Lower lobe of right lung (tissue), 2 donors: ENCODE measurements at places on chromosomes 4 and X. TPM values are rescaled to one million over a fixed set of nuclear protein-coding genes. Genes with fewer than 3 reads are reported as not detected.

GPR82 gene
- 0.65 TPM for total RNA-seq

DCAF8L2 gene
- total RNA-seq, result not detected

DNA sequence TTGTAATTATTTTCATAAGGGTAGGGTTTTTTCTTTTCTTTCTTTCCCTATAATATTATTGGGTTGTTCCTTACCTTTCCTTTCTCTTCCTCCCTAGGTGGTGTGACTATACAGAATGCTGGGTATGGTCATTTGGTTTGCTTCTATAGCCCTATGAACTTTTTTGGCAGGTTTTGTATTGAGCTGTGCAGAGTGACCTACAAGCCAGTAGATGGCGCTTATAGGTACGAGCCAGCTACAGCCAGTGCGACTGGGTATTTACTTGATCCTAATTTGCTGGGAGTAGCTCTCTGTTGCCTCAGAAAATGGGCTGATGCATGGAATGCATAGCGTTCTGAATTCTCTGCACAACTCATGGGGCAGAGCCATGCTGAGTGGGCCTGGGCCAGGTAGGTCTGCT, 423.3 kb downstream of the MAGEE1 start:
- DNase-seq, result no peak

GRCh38 chr4:47485768-47486167, 693 bp downstream of the ATP10D start:
- no peak for DNase-seq

DNA sequence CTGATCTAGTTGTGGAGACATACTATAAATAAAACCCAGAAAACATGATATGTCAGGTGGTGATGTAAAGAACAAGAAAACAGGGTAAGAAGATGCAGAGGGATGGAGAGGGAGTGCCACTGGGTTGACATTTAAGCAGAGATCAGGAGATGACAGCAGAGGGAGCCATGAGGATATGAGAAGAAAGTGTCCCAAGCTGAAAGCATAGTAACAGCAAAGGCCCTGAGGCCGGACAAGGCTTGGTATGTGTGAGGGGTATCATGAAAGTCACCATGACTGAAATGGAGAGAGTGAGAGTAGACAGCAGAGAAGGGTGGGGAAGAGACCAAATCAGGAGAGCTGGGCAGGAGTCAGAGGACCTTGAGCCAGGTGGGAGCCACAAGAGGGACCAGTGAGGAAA, 3.4 kb downstream of the GPKOW start:
- DNase-seq, result no peak

GRCh38 chr4:12304905-12305304, 876.2 kb upstream of the HS3ST1 start:
- no peak for DNase-seq

HSFX2 gene
- not detected for total RNA-seq

- no peak for DNase-seq
These were observed 136.6 kb downstream of the VEGFC start for GRCh38 chr4:176656108-176656507.

DNA sequence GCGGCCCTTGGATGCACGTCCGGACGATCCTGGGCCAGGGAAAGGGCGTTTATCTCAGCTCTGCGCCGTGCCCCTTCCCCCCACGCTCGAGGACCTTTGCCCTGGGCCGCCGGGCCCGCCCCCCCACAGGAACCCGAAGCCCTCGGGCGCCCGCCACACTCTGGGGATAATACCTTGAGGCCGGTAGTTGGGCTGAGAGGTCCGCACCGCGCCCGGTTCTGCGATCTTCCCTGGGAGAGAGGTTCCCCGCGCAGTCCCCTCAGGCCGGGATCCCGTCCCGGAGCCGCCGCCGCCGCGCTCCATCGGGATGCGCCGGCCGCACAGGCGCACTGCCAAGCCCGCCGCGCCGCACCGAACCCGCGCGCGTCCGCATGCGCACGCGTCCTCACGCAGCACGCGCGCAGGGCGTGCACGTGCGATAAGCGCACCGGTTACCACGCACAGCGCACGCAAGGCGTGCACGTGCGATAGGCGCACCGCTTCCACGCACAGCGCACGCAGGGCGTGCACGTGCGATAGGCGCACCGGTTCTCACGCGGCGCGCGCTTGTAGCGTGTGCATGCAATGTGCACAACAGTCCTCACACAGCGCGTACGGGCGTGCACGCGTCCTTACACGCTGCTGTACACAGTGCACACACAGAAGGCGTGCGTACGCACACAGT, at the start of gene MAP7D2:
TSS of gene MAP7D2 (minus strand) at position 331 of the 664 bp plus-strand sequence. CDS start at position 303, 28 bp downstream.
- DNase-seq, result no peak

DNA sequence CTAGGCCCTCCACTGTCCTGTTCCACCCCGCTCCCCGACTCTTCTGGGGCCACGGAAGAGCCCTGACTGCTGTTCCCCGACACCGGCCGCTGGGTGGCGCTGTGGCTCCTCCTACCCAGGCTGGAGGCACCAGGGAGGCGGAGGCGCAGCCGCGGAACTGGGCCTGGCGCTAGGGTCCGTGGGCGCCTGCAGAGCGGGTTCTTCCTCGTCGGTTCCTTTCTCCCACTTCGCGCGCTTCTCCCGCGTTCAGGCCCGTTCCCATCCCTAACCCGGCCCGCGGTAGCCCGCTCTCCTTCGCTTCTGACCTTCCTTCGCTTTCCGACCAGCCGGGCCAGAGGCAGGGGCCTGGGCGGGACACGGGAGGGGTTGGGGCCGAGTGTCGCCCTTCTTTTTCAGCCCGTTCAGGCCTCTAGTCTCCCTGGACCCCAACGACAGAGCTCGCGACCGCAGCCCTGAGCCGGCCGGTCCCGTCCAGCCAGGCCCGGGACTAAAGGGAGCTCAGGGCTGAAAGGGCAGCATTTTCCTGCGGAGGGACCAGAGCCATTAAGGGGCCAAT, 34.3 kb downstream of the NALF2 start:
- DNase-seq, result peak; percentile 77

DNA sequence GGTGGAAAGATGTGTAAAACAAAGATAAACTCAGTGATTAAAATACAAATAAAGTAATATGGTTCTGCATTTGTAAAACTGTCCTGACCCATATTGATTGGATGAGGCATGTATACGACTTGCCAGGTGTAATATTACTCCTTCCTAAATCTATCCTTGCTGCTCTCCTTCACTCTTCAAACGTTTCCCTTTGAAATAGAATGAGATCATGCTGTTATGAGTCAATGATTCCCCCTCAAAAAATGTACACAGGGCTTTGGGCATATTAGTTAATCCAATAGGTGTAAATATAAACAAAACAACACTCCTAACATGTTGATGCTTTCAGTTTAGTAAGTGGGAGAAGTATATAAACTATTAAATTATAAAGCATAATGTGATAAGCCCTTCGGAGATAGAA, 117.4 kb upstream of the GPM6A start:
- DNase-seq, result no peak

GRCh38 chrX:98203800-98204199, 1320.1 kb downstream of the RPA4 start:
- no peak for DNase-seq

NLGN3 gene
- 1.3 TPM for total RNA-seq

MAOB gene
- 23.4 TPM for total RNA-seq

GRCh38 chrX:138519296-138519695, 192.2 kb downstream of the FGF13 start:
- DNase-seq, result no peak

XG gene
- total RNA-seq, result 0.41 TPM

GRCh38 chr4:22508376-22508775, 7.5 kb downstream of the ADGRA3 start:
- DNase-seq, result no peak

- DNase-seq, result peak; percentile 0
These were observed 40.6 kb upstream of the SORCS2 start for GRCh38 chr4:7151668-7152227.

VSIG1 gene
- 1.6 TPM for total RNA-seq

DNA sequence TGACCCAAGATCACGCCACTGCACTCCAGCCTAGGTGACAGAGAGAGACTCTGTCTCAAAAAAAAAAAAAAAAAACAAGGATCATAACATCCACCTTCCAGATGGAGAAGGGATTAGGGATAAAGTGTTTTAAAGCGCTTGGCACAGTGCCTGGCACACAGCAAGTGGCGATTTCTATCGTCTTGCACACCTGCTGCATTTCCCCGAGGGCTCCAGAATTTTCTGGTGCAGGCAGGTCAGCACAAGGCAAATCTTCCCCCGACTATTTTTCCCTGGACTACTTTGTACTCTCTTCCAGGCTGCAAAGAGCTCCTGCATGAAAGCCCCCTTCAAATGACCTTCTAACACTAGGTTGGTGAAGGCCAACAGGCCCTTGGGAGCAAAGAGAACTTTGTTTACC, 57.3 kb downstream of the APBB2 start:
- DNase-seq, result no peak

TRIML2 gene
- not detected for total RNA-seq

HSPA4L gene
- total RNA-seq, result 3.0 TPM

MAGEA2B gene
- not detected for total RNA-seq

- no peak for DNase-seq
These were observed 100.6 kb downstream of the CHIC2 start for GRCh38 chr4:53963781-53964180.

DNA sequence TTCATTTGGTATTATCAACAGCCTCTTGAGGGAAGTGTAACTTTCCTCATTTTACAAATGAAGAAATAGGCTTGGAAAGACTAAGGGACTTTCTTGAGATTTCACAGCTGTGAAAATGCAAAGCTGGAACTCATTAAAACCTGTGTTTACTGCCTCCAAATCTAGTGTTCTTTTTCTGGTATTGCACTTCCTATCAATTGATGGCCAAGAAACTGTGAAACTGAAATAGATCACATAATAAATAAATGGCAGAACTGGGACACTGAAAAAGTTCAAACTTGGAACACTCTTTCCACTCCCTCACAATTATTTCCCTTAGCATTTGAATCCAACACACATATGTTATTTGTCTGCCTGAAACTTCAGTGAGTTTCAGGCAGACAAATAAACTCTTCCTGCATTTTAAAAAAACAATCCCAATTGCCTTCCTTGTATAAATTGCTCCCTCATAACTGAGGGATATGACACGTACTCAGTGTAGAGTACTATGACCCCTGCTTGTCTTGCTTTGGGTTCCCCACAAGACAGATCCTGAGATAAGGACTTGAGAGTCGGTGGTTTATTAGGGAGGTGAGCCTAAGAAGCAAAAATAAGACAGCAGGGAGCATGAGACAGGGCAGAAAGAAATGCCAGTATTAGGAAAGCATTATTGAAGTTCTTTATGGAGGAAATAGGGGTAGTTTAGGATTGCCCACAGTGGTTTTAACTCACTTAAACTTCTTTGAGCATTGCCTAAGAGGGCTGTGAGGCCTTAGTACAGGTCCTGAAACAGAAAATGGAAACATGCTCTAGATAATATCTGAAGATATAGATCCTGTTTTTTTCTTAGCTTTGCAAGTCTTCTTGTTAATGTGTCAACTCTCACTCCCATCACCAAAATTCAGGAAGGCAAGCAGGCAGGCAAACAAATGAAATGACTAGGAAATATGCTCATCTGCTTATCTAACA, 33.9 kb downstream of the RTL3 start:
- no peak for DNase-seq

DNA sequence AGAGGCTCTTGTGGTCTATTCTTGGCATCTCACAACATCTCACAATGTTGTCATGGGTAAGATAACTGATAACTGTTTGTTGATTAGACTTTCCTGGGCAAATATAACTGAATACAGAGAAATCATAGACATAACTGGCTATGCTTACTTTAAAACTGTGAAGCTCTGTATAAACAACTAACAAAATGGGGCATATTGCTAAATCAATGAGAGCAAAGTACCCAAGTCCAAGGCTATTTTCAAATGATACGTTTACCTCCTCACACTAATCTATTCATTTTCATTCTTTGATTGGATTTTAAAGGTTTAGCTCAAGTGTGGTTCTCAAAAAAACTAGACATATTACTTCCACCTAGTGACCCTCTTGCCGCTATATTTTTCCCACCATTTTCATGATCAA, 38.6 kb downstream of the AMELX start:
- no peak for DNase-seq
